ENCODE measurements at places on chromosomes 2 and 18.
A peak's percentile ranks its signal among the peaks of the same experiment; 100 is the strongest.

- DNase-seq = no peak
Measured at GRCh38 chr18:34649080-34649479, 61.0 kb upstream of the DTNA start.

GRCh38 chr2:212392043-212392442 is 146.6 kb downstream of the ERBB4 start:
- DNase-seq = no peak

- DNase-seq = peak; percentile 57
Measured at GRCh38 chr2:70087702-70088597, 673 bp downstream of the PCBP1 start.

DNA sequence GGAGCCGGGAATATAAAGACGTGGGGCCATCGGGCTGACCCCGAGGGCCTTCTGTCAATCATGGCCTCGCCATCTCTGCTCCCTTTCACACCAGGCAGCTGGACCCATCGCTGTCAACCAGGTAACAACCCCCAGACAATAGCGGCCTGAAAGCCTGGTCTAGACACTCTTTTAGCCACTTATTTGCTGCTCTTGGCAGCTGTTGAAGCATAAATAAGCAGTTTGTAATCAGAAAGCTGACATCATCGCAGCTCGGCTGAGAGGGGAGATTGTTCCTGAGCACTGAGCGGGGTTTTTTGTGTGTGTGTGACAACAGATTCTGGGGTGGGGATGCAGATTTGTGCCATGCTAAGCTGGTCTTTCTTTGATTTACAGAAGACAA is 423.6 kb upstream of the POU3F3 start:
- DNase-seq = no peak

GRCh38 chr2:129782633-129782990 is 196.9 kb upstream of the RAB6C start:
- no peak for DNase-seq

GRCh38 chr2:27871802-27872201 is 18.4 kb downstream of the RBKS start:
- no peak for DNase-seq

- DNase-seq = no peak
Measured at GRCh38 chr2:14773696-14774095, 141.2 kb downstream of the LRATD1 start.

- DNase-seq = no peak
Measured at GRCh38 chr18:46332286-46332801, 228.2 kb downstream of the HAUS1 start.

- no peak for DNase-seq
Measured at GRCh38 chr18:22703883-22704585, 229.1 kb upstream of the RBBP8 start.

DNA sequence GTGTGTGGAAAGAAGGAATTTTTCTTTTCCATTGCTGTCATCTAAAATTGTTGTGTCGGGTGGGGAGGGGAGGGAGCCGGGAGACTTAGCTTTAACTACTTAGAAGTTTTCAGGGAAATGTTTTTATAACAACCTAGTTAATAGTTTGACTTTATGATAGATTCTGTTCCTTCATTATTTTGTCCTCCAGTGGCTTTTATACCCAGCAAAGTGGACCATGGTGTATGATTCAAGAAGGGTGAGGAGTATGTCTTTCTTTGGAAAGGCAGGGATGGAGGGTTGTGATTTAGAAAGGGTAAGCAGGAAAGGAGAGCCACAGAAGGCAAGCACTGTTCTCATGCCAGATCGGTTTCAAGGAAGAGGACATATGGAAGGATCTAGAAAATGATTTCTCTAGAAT is 261.8 kb downstream of the NEDD4L start:
- DNase-seq = no peak

GRCh38 chr18:59268721-59269562 is 4.3 kb downstream of the RAX start:
- DNase-seq = no peak

- no peak for DNase-seq
Measured at GRCh38 chr18:32093523-32093922, 1.8 kb downstream of the RNF138 start.

DNA sequence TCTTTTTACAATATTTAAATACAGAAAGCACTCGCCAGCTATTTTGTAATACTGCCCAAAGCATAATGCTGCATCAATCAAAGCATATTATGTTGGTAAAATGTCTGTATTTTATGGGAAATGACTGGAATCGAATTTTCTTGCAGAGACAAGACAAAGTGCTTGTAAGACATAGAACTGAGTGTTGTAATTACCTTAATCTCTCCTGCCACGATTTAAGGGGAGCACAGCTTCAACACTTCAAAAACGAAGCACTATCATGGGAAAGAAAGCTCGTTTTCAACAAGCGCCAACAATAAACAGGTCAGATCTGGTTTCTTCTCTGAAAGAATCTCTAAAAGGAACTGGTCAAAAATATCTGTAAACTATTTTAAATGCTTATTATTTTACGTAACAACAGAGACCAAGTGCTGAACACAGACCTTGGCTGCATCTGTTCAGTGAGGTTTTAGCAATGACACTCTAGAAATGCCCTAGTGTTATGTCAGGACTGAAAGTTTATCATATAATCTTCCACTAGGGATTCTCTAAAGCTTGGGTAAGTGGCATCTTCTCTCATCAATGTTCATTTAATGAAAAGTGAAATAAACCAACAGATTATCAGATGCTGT is 19.0 kb downstream of the RND3 start:
- no peak for DNase-seq

GRCh38 chr2:113847144-113847543 is 42.7 kb upstream of the ACTR3 start:
- DNase-seq = no peak

- DNase-seq = no peak
Measured at GRCh38 chr2:55486426-55486825, 33.1 kb upstream of the CFAP36 start.

GRCh38 chr2:217880287-217880889 is 122.4 kb downstream of the TNS1 start:
- no peak for DNase-seq

DNA sequence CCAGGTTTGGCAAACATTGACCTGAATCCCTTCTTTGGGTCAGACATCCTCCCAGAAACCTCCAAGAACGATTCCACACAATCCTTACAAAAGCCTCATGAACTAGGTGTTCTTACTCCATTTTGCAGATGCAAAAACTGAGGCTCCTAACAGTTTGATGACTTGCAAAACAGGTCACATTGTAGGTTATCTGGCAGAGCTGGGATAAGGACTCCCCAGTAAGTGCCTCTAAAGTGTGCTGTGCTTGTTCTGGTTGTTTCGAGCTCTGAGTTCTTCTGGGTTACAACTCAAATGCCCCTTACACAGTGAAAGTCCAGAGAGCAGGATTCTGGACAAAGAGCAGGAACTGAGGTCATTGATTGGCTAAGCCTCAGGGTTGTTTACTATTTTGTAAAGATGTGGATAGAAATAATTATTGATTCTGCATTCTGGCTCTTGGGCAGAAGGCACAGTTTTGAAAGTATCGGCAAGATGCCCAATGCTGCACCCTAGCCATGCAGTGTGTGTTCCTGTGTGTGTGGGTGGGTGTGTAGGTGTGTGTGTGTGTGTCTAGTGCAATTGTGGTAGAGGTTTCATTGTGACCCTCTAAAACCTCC is 17.0 kb upstream of the IGFBP2 start:
- DNase-seq = no peak

DNA sequence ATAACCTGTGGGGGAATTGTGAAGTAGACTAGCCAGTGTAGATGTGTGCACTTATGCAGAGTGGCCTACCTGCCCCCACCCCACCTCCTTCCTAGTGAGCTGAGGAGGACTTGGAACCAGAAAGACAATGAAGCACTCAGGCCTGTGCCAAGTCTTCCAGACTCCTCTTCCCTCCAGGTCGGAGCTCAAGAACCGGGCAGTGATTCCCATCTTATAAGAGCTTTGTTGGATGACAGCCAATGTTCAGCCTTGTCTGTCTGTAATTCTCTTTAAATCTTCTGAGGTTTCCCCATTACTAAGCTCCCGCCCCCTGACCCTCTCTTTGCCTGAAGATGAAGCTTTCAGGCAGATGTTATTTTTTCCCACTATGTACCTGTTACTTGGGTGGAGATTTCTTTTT is 121.0 kb downstream of the SMAD2 start:
- DNase-seq = no peak

DNA sequence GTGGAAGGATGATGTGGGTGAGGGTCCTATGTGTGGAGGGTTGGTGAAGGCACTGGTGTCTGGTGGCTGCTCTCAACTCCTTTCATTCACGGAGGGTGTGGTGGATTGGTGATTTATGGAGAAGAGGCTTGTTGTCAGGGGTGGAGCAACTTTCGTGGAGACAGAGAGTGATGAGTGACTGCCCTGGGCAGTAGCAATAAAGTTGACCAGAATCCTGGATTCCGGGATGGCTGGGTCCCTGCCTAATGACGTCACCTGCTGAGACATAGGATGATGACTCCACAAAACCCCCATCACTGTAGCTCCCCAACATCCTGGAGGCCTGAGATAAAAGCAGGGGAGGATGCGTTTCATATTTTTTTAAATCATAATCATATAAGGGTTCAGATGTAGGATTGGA is 193.0 kb downstream of the ACKR3 start:
- no peak for DNase-seq

DNA sequence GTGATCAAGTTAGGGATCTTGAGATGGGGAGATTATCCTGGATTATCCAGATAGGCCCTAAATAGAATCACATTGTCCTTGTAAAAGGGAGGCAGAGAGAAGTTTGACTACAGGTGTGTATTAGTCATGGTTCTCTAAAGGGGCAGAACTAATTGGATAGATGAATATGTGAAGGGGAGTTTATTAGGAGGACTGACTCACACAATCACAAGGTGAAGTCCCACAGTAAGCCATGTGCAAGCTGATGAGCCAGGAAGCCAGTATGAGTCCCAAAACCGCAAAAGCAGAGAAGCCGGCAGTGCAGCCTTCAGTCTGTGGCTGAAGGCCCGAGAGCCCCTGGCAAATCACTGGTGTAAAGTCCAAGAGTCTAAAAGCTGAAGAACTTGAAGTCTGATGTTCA is 275.8 kb downstream of the KCNS3 start:
- DNase-seq = no peak

DNA sequence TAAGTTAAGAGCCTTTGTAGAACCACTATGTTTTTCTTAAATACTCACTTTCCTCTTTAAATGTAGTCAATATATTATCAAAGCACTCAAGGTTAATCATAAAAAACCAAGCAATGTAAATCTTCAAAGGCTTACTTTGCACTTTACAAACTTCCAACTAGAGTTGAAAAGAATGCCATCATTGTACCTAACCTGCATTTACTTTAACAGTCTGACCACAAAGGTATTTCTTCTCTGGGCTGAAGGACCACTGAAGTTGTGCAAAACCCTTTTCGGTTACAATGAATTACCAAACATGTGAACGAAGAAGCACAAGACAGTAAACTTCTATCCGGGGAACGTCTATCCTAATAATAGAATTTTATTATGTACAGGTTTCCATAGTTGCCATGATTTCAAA is 3.0 kb downstream of the HNRNPLL start:
- DNase-seq = no peak

All from activated naive CD4-positive, alpha-beta T cell treated with anti-CD3 and anti-CD28 coated beads, Interleukin-2, amount 50 U/mL, for 16 hours (primary cell).